ENCODE measurements at places on chromosomes 2 and 18. TPM values are rescaled to one million over a fixed set of nuclear protein-coding genes. Genes with fewer than 3 reads are reported as not detected.
A peak's percentile ranks its signal among the peaks of the same experiment; 100 is the strongest.

BCL11A gene
- 383 TPM for total RNA-seq

GRCh38 chr2:131588152-131588873, 60.6 kb downstream of the CCDC74A start:
- H3K27me3 ChIP-seq, result peaks cover 3% of the 10 kb centered on the region
- peak; percentile 15 for DNase-seq
- no peak overlapping the region for H3K4me3 ChIP-seq
- no peaks in the 10 kb centered on the region for H3K36me3 ChIP-seq
- no peaks in the 10 kb centered on the region for H3K4me1 ChIP-seq

DNA sequence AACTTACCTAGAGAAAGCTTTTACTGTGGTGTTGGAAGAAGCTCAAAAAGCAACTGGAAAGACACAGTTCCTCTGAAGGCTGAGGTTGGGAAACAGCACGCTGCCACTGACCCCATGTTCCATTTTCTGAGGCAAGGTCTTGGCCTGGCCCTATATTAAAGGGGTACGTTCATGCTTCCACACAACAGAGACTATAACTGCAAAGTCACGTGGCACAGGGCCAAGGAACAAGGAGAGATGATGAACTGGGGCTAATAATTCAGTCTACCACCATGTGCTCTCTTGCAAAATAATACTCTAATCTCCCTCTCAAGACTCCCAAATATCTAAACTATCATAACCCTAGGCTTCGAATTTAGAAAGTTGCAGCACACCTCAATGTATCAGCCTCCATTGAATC, 381.6 kb downstream of the DSEL start:
- no peaks in the 10 kb centered on the region for H3K27me3 ChIP-seq
- DNase-seq, result no peak
- H3K36me3 ChIP-seq, result no peaks in the 10 kb centered on the region

GRCh38 chr2:144530596-144530995, 10.7 kb upstream of the ZEB2 start:
- H3K4me3 ChIP-seq, result no peak overlapping the region
- no peaks in the 10 kb centered on the region for H3K36me3 ChIP-seq
- H3K27ac ChIP-seq, result no peak overlapping the region
- no peak for DNase-seq
- no peaks in the 10 kb centered on the region for H3K4me1 ChIP-seq

DNA sequence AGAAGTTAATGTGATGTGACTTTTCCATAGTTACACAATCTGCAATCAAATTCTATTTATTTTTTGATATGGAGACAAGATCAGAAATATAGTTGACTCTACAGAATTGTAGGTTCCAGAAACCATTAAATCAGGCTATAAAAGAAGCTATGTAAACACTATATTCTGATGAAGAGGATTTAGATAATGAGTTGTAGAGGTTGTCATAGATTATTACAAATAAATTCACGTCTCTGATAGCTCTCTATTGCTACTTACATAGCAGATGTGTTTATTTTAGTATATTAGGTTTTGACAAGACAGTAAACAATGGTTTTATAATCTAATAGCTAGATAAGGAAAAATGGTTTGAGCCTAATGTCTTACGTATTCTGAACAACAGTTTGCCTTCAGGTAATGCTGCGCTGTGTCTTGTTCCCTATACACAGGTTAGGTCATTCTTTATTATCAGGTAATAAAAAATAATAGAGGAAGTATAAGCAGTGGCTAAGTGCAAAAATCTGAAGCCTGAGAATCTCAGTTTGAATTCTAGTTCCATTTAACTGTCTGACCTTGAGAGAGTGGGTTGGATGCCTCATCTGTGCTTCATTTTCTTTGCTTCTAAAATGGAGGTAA, 93.4 kb downstream of the PPP1R1C start:
- H3K4me3 ChIP-seq, result no peak overlapping the region
- no peak overlapping the region for H3K27ac ChIP-seq
- H3K27me3 ChIP-seq, result no peaks in the 10 kb centered on the region
- no peaks in the 10 kb centered on the region for H3K36me3 ChIP-seq
- H3K4me1 ChIP-seq, result no peaks in the 10 kb centered on the region
- DNase-seq, result no peak

GRCh38 chr18:44968336-44968735, 287.6 kb downstream of the SETBP1 start:
- no peak overlapping the region for H3K27ac ChIP-seq
- H3K4me1 ChIP-seq, result peaks cover 11% of the 10 kb centered on the region
- no peaks in the 10 kb centered on the region for H3K27me3 ChIP-seq

CYP26B1 gene
- not detected for total RNA-seq

LIMS3 gene
- 0.32 TPM for total RNA-seq

KCNF1 gene
- total RNA-seq, result not detected

DNA sequence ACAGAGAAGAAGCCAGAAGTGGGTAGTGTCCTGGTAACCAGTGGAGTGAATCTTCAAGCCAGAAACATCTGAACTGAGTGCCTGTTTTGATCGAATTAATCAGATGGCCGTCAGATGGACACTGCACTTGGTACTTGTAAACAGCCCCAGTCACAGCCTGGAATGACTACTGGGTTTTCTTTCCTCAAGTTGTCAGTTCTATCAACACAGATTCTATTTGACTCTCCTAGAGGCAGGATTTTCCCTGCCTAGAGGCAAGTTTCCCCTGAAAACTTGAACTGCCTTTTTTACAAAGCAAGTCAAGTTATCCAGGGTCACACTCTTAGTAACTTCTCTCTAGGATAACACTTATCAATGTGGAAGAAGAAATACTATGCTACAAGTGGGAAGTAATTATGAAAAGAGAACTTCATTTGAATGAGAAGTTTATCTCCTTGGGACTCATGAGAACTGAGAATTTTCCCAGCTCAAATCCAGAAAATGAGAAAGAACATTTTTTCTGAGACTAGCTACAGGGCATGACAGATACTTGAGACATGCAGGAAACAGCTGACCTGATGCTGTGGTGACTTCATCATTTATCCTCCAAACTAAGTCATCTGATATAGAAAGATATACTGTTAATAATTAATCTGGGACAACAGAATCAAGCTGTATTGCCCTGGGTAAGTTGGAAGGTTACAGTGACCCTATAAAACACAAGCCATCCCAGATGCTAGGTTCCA, 36.0 kb downstream of the SULT1C2 start:
- no peaks in the 10 kb centered on the region for H3K36me3 ChIP-seq
- no peaks in the 10 kb centered on the region for H3K4me1 ChIP-seq
- H3K27ac ChIP-seq, result no peak overlapping the region
- no peak overlapping the region for H3K4me3 ChIP-seq
- DNase-seq, result no peak

Data from B cell (primary cell).